ENCODE measurements at places on chromosomes 3 and 15.
A peak's percentile ranks its signal among the peaks of the same experiment; 100 is the strongest.

DNA sequence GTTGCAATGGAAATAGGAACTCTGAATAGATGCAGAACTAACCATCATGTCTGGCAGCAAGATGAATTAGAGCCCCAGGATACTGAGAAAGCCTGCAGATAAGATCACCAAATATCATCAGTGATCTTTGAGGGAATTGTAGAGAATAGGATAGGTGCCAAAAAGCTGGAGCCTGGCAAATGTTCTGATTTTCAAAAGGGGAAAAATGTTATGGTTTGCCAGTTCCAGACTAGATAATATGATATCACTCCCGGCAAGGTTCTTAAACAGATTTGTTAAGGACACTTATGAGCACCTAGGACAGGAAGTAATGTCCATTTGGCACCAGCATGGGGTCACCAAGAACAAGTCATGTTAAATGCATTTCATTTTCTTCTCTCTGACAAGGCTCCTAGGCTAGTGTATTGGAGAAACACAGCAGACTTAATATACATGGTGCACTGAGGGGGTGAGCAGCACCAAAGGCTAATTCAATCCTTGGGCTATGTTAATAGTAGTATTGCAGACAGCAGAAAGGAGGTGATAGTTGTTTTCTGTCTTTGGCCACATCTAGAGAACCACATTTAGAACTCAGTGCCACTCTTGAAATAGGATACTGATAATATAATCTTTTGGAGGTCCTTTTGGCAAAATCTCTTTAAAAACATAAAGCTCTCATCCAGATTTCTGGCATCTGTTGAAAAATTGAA lies 4.8 kb downstream of the SRGAP3 start:
- DNase-seq, result peak; percentile 7

DNA sequence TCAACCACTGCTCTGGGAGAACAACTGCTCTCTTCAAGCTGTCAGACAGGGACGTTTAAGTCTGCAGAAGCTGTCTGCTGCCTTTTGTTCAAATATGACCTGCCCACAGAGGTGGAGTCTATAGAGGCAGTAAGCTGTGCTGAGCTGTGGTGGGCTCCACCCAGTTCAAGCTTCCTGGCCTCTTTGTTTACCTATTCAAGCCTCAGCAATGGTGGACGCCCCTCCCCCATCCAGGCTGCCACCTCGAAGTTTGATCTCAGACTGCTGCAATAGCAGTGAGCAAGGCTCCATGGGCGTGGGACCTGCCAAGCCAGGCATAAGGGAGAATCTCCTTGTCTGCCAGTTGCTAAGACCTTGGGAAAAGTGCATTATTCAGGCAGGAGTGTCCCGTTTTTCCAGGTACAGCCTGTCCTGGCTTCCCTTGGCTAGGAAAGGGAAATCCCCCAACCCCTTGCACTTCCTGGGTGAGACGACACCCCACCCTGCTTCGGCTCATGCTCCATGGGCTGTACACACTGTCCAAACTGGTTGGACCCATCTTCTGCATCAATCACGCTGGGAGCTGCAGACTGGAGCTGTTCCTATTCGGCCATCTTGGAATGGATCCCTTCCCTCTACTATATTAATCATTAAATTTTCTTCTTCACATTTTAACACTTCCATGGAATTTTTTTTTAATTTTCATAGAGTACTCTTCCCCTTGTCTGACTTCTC lies 167.0 kb upstream of the UBE2E2 start:
- DNase-seq, result no peak

DNA sequence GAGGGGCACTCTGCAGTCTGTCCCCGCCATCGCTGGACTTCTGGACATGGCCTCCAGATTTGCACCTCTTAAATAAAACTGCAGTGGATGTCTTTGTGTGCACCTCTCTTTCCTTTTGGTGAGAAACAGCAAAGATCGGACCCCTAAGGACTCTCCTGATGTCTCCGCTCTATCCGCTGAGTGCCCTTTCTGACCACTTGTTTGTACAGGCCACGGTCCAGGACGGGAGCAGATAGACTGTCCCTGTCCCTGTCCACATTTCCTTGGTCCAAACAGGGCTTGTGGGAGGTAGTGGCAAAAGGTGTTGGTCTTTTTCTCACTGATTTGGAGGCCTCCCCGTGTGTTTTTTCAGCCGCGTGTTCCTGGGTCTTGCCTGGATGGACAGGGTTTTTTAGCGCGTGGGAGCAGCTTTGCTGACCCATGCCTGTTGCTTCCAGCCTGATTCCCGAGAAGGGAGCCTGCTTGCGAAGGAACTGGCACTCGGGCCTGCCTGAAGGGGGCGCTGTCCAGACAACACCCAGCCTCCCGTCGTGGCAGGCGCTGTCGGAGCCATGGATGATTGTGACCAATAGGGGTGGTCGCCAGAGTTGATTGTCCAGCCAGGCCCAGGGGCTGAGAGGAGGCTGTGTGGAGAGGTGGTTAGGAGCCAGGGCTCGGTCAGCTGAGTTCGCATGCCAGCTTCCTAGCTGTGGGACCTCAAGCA lies 13.2 kb upstream of the STAB1 start:
- DNase-seq, result no peak

- DNase-seq, result no peak
These were observed 29.7 kb upstream of the TMEM42 start for GRCh38 chr3:44832032-44832431.

DNA sequence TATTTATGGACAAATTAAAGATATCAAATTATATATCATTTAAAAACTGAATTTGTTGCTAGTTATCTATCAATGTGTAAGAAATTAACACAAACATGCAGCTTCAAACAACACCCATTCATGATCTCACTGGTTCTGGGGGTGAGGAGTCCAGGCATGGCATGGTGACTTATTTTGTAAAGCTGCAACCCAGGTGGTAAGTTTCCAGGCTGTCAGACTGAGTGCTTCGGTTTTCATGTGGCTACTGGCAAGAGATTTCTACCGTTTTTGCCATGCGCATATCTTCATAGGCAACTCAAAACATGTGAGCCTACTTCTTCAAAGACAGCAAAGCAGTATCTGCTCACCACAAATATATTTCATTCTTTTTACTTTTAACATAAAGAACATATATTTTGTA lies 364.3 kb upstream of the BCHE start:
- no peak for DNase-seq

DNA sequence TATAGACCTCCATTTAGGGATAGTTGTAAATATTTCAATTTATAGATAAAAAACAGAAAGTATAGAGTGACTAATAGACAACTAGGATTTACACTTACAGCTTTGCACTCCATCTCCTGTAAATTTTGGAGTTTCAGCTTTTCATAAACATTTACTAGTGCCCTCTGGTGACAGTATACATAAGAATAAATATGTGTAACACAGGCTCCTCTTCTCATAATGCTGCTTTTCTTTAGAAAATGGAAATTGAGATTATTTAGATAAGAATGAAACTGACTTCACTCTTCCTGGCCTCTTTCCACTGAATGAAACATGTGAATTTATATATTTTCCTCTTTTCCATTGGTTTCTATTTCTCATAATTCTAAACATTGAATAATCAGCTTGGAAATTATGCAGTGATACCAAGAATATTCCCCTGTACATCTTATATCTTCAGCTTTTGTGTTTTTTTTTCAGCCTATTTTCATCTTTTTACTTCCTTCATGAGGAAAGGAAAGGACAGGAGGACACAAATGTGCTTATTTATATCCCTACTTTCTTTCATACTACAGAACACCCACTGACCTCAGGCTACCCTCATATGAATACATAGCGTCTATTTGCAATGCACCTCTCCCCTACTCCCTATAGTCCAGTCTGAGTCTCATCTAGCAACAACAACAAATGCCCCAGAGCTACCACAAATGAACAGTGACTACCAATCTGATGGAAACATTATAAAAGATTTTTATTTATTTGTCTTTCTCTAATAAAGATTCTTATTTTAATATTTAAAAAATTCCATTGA lies 103.1 kb upstream of the CCDC39 start:
- DNase-seq, result no peak

- DNase-seq, result no peak
These were observed 91.7 kb downstream of the MYO5A start for GRCh38 chr15:52436981-52437380.

All from DMS79 treated with DMSO at 0.1 percent for 48 hours (cell line).